CD4-positive, alpha-beta T cell treated with Interleukin-2 at 100 ng/mL for 4 hours (primary cell): ENCODE measurements at places on chromosomes 5 and 9.
A peak's percentile ranks its signal among the peaks of the same experiment; 100 is the strongest.

DNA sequence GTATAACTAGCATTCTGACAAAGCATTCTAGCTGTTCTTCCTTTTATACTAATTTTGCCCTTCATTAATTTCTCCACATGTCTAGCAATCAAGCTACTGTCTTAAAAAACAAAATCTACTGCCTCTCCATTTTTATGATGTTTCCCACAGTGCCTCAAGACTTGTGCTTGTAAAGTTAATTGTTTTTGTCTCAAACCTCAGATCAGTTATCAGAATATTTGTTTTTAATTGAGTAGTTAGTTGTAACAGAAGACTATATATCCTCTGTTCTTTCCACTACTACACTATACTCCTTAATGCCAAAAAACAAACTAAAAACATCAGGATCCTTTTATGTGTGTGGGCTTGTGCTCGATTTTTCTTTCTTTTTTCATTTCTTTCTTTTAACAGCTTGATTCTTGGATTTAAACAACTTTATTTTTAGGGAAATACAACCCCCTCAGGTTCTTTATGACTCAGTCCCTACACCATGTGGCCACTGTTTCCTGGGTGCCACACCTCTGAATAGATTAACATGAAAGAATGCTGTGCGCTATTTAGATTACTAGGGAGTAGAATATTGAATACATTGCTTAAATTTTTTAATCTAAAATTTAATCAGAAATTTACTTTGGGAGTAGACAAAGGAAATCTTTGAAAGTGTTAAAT, 1.2 kb downstream of the ASPN start:
- no peak for DNase-seq

DNA sequence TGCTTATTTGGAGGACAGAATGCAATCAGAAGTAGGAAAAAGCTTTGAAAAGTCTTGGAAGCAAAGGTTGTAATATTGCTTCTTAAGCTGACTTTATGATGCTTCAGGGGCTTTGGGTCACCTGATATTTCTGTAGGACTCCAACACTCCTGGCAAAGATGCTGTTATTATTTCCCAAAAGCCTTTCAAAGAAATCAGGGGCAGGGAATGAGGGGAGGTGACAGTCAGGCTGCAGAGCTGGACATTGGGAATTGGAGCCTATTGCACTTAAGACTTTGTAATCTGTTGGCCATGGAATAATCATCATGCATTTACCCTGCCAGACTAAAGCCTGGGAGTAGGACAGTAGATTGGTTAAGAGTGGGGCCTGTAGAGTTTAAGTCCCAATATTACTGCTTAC, 168.3 kb upstream of the IL12B start:
- no peak for DNase-seq

- no peak for DNase-seq
These were observed 294.6 kb downstream of the BNC2 start for GRCh38 chr9:16575986-16576245.

DNA sequence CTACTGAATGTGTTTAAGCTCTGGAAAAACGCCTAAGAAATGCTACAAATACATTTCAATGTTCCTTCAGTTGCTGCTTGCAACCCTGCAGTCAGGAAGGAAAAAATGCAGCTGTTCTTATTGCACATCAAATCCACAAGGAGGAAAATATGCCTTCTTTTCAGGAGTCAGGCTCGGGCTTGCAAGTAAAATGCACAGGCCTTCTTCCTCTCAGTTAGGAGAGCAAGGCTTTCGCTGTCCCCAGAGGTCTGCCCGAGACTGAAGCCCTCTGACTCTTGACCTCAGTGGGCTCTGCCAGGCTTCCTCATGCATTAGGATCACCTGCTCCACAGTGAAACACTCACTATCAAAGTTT, 899 bp upstream of the SHC3 start:
- DNase-seq = no peak

GRCh38 chr5:143024228-143024920, 254.2 kb downstream of the ARHGAP26 start:
- no peak for DNase-seq

GRCh38 chr9:74496819-74497747, at the start of gene RORB:
Gene RORB (plus strand): TSS chr9:74497335. CDS start chr9:74497977, 642 bp downstream.
- DNase-seq = peak; percentile 9
